ENCODE measurements at places on chromosomes 7 and 10.

GRCh38 chr7:42010751-42011150 lies 226.3 kb downstream of the GLI3 start:
- no peak for DNase-seq

DNA sequence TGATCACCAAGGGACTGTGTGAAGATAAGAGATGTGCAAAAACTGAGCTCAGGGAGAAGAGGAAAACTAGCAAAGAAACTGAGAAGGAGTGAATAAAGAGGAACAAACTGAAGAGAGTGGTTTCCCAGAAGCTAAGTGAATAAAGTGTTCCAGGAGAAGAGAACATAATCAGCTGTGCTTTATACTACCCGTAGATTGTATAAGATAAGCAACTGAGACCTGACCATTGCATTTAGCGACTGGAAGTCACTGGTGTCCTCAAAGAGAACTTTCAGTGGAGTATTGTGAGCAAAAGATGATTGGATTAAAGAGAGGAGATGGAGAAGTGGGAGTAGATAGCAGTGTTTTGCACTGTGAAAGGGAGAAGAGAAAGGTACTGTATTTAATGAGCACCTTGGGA lies 14.6 kb downstream of the PHTF2 start:
- DNase-seq, result no peak

DNA sequence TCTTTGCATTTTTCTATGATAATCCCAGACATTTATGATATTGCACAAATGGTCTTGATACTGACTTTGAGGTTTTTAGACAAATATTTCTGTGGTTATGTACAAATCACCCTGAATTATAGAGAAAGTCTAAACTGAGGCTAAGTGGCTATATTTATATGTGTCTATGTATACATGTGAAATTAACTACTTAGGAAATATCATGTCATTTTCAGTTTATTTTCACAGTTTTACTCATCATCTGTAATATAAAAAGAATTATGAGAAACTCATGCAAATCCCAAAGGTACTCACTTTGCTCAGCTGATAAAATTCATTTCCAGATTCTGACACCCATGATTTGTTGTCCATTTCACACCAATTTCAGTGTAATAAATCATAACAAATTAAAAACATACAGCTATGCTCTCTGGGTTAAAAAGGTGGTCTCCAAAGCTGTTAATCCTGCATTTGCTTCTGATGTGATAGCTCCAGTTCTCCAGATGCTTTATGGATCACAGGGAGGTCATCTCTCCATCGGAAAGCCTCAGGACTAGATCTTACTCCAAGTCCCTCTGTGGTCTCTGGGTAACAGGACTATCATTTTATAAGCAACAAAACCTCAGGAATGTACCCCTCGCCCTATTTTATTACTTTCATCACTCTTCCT lies 673.9 kb downstream of the PARD3 start:
- no peak for DNase-seq

DNA sequence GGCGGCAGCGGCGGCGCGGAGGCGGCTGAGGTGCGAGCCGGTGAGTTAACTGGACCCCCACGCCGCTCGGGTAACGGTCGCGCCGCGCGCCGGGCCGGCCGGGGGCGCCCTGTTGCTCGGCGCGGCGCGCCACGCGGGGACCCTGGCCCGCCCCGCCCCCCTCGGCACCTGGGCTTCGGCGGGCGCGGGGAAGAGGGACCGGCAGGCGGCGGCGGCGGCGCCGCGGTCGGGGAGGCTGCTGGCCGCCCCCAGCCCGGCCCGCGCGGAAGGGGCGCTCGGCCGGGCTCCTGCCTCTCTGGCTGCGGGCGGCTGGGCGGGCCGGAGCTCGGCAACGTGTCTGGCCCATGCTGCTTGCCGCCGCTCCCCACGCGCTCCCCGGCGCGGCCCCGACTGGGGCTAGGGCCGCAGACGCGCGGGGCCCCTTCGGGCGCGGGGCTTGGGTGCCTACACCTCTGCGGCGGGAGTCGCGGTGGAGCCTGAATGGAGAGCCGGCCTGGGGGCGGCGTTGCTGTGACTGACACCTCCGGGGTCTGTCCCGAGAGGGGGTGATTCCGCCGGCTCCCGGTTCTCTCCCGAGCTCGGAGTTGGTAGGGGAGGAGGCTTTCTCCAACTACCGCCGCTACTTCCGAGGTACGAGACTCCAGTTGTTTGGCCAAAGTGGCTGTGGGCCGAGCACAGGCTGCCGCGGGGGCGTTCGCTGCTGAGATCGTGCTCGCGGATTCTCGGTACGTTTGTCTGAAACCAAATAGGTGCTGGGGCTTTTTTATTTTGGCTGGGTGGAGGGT lies 494 bp downstream of the PALS2 start:
- no peak for DNase-seq

DNA sequence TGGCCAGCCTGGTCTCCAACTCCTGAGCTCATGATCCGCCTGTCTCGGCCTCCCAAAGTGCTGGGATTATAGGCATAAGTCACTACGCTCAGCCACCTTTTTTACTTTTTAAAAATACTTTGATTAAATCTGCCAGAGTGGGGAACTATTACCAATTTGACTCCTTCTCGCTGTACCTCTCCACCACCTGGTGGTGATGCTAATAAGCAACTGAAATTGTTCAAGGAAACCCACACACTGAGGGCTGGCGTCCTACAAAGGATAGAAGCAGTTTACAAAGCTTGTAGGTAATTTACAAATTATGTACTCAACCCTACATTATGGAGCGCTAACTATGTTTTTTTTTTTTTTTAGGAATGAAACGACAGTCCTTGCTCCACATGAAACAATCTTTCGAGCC lies 111.1 kb downstream of the CPED1 start:
- DNase-seq, result no peak

GRCh38 chr7:50336894-50337703 lies 32.6 kb downstream of the IKZF1 start:
- no peak for DNase-seq

DNA sequence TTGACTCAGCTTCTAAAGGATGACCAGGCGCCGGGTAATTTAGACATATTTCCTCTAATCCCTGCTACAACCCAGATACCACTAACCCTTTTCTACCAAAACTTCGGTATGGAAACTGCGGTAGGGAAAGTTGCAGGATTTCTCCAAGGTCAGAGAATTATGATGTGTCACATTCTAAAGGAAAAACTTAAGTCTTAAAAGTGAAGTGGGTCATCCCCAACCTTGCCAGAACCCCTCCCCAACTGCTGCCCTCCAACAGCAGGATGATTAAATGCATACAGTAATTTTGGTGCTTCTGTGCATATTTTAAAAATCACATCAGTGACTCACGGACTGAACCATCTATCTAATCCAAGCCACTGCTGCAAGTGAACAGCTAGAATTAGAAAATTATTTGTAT lies 52.7 kb downstream of the GRB10 start:
- DNase-seq, result no peak

DNA sequence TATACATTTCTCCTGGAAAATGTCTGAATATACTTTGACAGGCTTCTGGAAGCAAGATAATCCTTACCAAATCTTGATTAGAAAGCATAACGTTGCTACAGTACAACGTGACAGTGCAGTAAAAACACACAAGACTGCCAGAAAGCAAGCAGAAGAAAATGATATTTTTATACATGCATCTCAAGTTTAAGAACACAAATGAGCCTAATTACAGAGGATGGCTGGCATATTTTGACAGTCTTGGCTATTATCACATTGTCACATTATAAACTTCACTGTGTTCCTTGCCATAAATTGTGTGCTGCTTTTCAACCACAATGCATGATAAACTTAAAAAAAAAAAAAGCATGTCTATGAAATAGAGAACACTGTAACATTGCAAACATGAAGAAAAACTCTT lies 4.3 kb downstream of the IKZF5 start:
- DNase-seq, result no peak

DNA sequence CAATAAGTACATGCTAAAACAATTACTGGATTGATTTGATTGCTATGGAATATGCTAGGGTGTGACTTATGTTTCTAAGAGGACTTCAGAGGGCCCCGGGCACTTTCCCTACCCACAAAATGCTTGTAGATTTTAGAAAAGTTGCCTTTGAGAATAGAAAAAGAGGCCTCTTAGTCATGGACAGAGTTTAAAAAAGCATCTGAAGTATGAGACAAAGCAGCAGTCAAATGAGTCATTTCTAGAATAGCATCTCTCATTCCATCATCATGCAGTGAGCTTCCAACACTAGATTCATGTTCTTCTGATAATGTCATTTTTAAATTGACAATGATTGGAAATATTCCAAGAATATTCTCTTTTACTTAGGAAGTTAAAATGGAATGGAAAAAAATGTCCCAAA lies 675.1 kb upstream of the PCDH15 start:
- DNase-seq, result no peak

- DNase-seq, result no peak
Measured at GRCh38 chr10:11295492-11295891, 277.8 kb downstream of the CELF2 start.

GRCh38 chr7:131858611-131859010 lies 302.2 kb upstream of the PODXL start:
- no peak for DNase-seq

GRCh38 chr10:74013004-74013403 lies 15.1 kb downstream of the VCL start:
- no peak for DNase-seq

DNA sequence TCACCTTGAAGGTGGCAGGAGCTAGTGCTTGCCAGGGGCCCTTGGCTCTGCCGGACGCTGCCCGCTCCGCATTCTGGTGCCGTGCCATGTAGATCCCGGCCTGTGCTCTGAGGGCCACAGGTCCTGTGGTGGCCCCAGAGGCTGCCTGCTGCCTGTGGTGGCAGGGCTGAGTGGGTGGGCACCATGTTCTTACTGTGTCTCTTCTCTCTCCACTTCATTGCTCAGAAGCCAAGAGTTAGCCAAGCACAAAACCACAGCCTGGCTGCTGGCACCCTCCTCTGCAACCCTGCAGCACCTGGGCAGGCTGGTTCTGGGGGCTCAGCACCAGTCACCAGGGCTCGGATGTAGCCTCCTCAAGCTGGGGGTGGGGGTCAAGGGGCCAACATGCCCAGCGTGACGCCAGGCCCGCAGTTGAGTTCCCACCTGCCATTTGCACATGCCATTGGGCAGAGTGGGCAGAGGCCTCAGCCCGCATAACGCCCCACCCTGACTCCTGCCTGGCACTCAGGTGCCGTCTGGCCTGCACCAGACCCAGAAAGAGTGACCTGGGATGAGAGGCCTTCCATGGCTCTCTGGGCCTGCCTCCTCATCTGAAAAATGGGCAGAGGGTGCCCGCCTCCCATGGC lies 16.3 kb downstream of the ZMIZ1 start:
- DNase-seq, result no peak

GRCh38 chr7:101815826-101816594 lies 1.4 kb upstream of the CUX1 start:
- no peak for DNase-seq

DNA sequence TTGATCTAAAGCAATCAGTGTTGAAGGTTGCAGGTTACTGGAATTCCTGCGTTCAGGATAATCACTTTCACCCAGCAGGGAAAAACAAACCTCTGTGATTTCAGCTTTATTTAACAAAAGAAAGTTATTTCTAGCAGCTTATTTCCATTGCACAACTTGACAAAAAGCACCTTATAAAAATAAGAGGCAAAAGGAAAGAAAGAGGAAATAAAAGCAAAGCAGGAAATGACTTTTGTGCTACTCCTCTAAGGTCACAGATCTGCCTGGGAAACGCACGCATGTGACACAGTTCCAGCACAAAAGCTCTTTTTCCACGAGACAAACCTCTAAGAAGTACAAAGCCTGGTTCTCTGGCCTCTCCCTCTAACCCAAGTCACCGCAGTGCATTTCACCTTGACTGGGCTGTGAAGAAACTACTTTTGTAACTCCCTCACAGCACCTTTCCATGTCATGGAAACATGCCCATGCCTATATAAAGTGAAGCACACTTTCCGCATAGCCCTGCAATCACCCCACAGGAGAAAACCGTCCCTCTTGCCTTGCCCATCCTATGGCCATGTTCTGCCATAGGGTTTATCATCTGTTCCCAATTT lies 870 bp downstream of the ANK3 start:
- DNase-seq, result no peak

DNA sequence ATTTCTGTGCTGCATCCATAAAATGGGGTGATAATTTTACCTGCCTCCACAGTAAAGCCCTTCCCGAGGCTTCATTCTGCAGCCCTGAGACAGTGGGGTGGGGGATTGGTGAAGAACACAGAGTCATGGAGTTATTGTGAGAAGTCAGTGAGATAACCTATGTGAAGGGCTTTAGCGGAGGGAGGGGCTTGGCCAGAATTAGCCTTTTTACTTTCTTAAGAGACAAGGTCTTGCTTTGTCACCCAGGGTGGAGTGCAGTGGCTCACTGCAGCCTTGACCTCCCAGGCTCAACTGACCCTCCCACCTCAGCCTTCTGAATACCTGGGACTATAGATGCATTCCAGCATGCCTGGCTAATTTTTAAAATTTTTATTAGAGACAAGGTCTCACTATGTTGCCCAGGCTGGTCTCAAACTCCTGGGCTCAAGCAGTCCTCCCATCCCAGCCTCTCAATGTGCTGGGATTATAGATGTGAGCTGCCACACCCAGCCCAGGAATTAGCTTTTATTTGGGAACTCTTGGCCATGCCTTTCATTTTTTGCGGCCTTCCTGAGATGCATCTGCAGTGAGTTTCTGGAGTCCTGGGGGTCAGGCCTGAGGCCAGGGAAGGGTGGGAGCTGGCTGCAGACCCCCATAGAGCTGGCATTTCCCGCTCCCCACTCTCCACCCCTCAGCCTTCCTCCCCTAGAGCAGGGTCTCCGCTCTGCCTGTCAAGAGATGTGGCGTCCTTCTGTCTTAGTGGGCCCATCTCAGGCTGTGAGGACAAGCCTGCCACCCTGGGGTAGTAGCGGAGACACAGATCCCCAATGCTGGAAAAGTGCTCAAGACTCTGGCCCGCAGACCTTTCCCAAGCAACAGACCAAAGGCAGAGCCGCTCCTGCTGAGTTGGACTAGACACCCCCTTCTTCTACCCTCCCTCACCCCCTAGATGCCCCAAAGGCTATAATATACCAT lies 77.0 kb downstream of the ZMIZ1 start:
- no peak for DNase-seq

DNA sequence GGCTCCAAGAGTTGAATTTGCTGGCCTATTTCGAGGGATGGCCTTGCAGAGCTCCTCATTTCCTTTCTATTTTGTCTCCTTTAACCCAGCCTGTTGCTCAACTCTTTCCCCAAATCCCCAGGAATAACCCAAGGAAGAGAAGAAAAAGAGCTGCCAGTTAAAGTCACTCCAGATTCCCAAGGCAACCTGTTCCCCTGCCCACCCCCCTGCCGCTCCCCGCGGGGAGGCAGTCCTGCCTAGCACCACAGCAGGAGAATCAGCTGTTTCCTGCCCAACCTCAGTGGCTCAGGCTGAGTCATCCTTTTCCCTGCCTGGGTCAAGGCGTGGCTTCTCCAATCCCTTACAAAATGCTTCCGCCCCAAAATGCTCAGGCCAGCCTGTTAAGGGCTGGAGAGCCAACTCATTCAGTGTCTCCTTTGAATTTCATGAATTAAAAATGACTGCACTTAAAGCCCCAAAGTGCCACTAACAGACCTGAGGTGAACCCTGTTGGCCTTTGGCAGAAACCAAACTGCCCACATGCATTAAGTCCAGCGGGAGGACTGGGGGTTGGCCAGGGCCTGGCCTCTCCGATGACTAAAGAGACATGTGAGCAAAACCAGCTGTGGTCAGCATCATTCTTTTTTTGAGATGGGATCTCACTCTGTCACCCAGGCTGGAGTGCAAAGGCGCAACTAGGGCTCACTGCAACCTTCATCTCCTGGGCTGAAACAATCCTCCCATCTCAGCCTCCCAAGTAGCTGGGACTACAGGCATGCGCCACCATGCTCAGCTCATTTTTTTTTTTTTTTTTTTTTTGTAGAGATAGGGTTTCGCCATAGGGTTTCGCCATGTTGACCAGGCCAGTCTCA lies 83.2 kb upstream of the KIF5B start:
- no peak for DNase-seq

Data from right renal pelvis (tissue), 4 donors.